Hematopoietic multipotent progenitor cell treated with erythropoietin and hydrocortisone succinate and interleukin-3 and kit ligand, for 17 days (in vitro differentiated cells): ENCODE measurements at places on chromosomes 11 and 22.
A peak's percentile ranks its signal among the peaks of the same experiment; 100 is the strongest.

DNA sequence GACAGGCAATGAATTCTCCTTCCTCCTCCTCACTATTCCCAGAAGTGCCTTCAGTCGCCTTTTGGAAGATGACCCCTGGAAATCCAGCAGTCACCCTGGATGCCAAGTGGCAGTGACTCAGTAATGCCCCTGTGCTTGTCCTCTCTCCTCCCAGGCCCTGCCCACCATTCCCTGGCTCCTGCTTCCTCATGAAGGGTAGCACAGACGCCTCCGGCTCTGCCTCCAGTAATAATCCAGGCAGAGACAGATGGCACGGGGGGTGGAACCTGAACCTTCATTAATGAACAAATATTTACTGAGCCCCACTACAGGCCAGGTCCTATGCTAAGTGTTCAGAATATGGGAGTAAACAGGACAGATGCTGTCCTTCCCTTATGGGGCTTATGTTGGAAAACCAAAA, 23.2 kb downstream of the SYT13 start:
- no peak for DNase-seq

DNA sequence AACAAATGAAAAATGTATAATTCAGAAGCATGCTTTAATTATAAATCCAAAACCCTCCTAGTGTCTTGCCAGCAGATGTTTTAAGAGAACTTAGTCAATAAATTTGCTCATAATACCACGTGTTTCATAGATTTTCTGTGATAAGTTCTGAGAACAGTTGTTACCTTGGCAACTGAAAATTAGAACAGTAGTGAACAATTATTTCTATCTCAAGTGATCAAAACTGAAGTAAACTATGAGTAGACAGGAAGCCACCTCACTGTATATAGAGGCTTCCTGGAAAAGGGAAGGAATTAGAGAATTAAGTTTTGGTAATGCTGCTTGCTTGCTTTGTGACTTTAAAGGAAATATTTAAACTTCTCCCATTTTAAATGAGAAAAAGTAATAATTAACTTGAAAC, 266.0 kb upstream of the ANO3 start:
- no peak for DNase-seq

DNA sequence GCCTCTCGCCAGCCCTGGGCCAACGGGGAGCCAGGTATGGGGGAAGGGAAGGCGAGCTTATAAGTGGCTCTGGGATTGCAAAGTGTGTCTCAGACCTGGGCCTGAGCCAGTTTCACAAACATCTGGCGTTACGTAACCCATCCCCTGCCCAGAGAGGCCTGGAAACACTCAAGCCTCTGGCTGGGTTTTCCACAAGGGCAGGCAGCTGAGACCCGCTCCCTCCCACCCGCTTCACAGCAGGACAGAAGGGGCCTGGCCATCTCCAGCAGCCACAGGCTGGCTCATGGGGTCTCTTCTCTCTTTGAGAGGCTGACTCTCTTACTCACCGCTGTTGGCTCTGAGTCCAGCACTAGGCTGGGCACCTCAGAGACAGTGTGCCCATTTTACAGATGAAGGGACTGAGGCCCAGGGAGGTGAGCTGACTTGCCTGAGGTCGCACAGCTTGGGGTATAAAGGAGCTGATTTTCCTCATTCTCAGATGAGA, 44.5 kb downstream of the TRIOBP start:
- DNase-seq, result no peak

DNA sequence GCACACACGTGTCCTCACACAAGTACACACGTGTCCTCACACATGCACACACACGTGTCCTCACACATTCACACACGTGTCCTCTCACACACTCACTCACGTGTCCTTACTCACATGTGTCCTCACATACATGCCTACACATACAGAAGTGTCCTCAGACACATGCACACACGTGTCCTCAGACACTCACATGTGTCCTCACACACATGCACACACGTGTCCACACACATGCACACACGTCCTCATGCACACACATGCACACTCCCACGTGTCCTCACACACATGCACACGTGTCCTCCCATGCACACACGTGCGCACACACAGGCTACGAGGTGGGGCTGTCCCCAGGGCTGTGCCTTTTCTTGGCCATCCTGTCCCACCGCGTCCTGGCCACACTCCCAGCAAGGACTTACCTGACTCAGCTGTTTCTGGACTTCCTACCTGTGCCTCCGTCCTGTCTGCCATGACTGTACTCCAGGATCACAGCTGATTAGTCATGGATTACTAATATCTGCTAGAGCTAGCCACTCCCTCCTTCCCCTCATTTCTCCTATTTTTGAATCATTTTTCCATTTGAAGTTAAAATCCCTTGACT, 990.2 kb downstream of the BRD1 start:
- DNase-seq, result no peak

- no peak for DNase-seq
Measured at GRCh38 chr11:72294616-72295395, 50.8 kb upstream of the PHOX2A start.

GRCh38 chr11:125949271-125950177, 3.7 kb downstream of the VSIG10L2 start:
- no peak for DNase-seq

- no peak for DNase-seq
Measured at GRCh38 chr22:27260087-27260698, 541.4 kb downstream of the MN1 start.

DNA sequence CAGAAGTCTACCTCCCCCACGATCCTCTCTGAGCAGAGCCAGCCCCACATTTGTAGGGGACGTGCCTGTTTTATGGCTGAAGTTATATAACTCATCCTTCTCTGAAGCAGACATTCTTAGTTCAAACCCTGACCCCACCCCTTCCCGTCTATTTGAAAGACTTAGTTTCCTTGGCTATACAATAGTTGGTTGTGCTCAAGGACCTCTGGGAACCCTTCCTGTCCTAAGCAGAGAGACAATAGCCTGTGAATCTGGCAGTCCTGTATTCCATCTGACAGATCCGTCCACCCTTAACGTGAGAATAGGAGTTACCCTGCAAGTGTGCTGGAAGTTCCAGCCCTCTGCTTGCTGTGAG, 75.2 kb downstream of the MN1 start:
- no peak for DNase-seq

DNA sequence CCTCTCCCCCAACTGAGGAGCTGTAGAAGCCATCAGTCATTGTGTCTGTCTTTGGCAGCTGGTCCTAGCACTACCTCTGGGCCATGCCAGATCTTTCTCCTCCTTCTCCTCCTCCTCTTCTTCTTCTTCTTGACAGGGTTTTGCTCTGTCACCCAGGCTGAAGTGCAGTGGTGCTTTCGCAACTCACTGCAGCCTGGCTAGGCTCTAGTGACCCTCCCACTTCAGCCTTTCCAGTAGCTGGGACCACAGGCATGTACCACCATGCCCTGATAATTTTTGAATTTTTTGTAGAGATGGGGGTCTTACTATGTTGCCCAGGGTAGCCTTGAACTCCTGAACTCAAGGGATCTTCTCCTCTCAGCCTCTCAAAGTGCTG, 50.1 kb upstream of the SHANK2 start:
- no peak for DNase-seq

DNA sequence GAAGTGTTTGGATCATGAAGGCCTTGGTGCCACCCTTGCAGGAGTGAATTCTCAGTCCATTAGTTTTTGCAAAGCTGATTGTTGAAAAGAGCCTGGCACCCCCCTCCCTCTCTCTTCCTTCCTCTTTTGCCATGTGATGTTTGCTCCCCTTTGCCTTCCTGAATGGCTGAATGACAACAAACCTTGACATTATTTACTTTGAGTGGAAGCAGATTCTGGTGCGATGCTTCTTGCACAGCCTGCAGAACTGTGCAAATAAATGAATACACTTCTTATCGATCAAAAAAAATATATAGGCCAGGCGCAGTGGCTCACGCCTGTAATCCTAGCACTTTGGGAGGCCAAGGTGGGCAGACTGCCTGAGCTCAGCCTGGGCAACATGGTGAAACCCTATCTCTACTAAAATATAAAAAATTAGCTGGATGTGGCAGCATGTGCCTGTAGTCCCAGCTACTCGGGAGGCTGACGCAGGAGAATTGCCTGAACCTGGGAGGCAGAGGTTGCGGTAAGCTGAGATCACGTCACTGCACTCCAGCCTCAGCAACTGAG, 2.0 kb upstream of the NARS2 start:
- no peak for DNase-seq

DNA sequence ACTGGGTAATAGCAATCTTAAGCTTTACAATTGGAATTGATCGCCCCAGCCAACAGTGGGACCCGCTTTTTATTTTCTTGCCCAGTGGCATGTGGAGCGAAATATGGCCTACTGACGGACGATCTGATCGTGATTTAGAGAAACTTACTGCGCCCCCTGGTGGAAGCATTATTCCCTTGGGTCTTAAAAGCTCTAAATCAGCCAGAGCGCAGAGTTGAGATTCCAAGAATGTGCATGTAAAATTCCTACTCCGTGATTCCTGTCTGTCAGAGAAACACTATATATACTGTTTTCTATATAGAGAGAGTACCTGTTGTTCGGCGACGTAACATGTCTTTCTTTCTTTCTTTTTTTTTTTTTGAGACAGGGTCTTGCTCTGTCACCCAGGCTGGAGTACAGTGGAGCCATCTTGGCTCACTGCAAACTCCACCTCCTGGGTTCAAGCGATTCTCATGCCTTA, 3.7 kb upstream of the DPF2 start:
- peak; percentile 92 for DNase-seq

DNA sequence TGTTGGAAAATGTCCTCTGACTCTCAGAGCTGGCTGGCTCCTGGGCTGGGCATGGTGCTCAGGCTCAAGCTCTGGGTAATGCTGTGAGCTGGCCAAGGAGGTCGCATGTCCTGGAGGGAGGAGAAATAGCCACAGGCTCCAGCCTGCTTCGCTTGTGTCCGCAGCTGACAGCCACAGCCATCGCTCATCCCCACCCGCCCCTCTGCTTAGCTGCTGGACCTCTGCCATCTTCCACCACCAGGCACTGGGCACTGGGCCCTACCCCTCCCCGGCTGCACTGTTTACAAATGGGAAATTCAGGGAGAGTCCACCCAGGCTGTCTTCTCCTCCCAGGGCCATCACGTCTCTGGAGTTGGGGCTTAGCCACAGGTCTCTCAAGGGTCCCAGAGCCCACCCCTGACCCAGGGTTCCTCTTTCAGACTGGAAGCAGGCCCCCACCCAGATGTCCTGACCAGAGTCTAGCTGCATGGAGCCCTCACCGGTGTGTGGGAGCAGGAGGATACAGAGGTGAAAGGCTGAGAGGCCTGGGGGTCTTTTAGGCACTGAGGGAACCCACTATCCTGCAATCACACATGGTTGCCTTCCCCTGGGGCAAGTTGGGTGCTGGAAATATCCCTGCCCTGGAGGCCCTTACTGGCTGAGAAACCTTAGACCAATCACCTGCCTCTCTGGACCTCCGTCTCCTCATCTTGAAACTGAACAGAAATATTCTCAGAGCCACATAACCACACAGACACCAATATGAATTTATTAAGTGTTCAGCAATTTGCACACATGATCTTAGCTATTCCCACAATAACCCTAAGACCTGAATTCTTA, 62.7 kb downstream of the CD82 start:
- no peak for DNase-seq

GRCh38 chr11:45852018-45852711, 4.9 kb downstream of the CRY2 start:
- DNase-seq, result no peak

DNA sequence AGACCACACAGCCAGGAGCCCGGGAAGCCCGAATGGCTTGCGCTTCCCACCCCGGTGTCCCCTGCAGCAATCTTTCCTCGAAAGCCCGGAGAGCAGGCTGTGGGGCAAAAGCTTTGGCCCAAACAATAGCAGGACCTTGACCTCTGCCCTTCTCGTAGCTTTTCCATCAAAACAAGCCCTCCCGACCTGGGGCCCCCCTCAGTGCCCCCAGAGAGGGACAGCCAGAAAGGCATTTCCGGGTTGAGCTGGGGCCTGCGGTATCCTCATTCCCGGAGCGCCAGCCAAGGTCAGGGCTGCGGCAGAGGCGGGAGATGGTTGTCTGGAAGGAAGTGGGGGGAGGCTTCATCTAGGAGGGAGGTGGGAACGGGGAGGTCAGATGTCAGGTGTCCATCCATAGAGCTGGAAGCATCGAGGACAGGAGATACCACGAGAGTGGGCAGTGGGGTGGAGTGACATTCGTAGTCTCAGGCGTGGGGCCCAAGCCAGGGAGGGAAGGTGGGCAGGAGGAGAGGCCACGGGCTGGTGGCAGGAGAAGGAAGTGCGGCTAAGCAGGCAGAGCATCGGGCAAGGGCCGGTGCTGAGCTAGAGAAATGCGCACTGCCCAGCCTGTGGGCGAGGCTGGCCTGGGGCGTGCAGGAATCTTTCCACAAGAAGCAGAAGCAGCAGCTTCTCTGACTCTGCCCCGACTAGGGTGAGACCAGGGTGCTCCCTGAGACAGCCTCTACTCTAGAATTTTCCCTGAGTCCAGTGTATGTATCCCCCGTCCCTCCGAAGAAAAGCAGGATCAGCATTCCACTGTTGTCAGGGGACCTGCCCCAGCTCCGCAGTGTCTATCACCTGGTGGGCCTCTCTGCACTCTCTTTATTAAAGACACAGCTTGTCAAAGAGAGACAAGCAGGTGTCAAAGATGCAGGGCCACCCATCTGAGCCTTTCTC, 14.3 kb downstream of the PDGFB start:
- DNase-seq, result no peak

- no peak for DNase-seq
Measured at GRCh38 chr11:107392611-107393010, 65.0 kb downstream of the CWF19L2 start.

- DNase-seq, result no peak
Measured at GRCh38 chr11:102780491-102780918, at the start of gene MMP10. Gene MMP10 (minus strand): TSS chr11:102780628. CDS start chr11:102780591, 37 bp downstream.

DNA sequence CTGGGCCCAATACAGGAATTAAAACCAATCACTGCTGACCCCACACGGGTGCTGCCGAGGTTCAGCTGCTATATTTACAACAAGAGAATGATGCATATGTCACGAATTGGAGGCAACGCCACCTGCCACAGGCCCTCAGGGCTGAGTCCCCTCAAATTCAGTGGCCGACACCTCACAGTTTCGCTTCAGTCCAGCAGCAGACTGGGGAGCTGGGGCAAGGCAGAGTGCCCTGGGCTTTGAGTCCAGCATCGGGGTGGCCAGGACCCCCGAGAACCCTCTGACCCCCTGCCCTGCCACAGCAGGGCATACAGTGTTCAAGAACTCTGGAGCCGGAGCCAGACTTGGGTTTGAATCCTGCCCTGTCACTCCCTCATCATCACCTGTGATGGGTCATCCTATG, 247.2 kb downstream of the CTTN start:
- DNase-seq, result no peak

GRCh38 chr11:133386262-133386661, 146.0 kb downstream of the OPCML start:
- no peak for DNase-seq

- no peak for DNase-seq
Measured at GRCh38 chr11:72673284-72673942, 809 bp downstream of the PDE2A start.

- no peak for DNase-seq
Measured at GRCh38 chr11:6303661-6304060, 16.6 kb downstream of the CAVIN3 start.

GRCh38 chr11:71282581-71283351, 30.4 kb upstream of the SHANK2 start:
- no peak for DNase-seq

- no peak for DNase-seq
Measured at GRCh38 chr22:19708321-19709011, 5.8 kb upstream of the SEPTIN5 start.

- no peak for DNase-seq
Measured at GRCh38 chr11:1839924-1840779, 1.4 kb downstream of the TNNI2 start.
